Left hindlimb (tissue), 1 donor: ENCODE measurements at places on chromosomes 2 and 18.
A peak's percentile ranks its signal among the peaks of the same experiment; 100 is the strongest.

DNA sequence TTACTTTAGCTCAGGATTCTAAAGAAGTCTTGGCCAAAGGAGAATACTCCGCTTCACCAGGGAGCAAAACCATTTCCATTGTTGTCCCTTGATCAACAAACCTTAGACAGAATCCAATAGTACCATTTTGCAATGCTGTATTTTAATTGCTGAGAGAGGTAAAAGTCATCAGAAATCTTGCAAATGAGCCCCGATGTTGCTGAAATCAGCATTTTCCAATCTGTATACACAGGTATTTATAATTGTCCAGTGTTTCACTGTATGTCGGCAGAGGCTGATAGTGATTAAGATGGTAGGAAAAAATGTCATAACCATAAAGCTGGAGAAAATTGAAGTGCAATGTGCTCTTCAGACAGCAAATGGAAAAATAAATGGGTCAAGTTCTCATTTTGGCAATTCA, 170.0 kb upstream of the ARL4C start:
- no peak for DNase-seq

DNA sequence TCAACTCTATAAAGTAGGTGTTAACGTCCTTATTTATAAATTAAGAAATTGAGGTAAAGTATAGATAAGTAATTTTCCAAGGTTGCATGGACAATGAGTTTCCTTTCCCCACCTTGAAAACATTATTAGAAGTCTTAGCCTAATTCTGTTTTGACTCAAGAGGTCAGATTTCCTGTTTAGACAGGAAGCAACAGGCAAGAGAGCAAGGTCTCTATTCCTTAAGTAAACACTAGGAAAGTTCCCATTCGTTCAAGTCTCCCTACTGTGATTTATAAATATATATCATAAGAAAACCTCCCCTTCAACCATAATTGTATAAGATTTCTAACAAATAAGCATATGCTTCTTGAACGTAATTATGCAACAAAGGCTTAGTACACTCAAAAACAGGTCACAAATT, 40.3 kb downstream of the CLASP1 start:
- no peak for DNase-seq

- no peak for DNase-seq
Measured at GRCh38 chr2:68193787-68194372, 36.2 kb downstream of the PNO1 start.

- DNase-seq: peak; percentile 41
Measured at GRCh38 chr2:70258532-70258875, 567 bp downstream of the PCYOX1 start.

- DNase-seq: no peak
Measured at GRCh38 chr2:70710038-70710690, 57.8 kb downstream of the ADD2 start.

DNA sequence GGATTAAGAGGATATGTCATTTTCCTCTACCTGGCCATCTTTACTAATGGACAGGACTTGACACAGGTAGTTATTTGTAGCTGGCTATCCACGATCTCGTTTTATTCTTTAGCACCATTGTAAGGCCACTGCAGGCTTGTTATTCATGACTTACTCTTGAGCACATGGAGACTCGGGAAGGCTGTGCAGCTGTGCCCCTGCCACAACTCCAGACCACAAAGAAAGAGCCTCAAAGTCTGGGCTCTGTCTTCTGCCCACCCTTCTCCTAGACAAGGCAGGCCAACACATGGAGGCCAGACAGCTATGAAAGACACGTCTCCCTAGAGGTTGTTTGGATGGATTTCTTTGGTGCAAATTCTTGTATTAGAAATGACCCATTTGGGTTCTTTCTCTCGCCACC, 133.8 kb downstream of the NAPG start:
- no peak for DNase-seq

DNA sequence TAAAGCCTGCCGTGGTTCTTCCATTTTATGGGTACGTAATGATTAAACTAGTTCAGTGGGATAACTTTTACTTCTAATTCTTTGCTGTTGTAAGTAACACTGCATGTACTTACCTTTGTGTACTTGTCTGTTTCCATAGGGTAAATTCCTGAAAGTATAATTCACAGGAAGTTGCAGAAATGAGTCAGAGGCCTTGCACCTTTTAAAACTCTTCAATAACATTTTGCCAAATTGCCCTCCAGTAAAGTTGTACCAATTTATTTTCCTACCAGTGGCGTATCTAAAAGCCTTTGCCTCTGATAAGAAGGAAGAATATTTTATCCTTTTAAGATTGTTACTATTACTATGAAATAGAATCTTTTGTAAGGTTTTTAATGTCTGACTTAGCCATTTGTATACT, 65.1 kb downstream of the CAB39 start:
- DNase-seq: no peak

DNA sequence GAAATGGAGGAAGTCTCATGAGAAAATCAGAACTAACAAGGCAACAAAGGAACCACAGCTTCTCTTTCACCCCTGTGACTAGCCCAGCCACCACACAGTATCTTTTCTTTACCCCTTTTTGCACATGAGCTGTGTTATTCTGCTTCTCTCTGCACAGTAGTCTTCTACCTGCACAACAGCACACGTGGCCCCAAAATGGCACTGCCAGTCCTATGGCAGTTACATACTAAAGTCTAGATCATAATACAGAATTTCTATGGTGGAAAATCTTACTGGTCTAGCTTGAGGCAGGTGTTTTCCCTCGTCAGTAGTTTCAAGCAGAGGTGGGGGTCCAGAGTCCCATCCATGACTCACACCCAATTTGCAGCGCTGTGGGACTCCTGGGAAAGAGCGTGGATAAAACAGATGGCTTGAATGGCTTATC, 177.7 kb downstream of the DIS3L2 start:
- no peak for DNase-seq

- DNase-seq: no peak
Measured at GRCh38 chr18:26662996-26663395, 114.6 kb upstream of the KCTD1 start.

GRCh38 chr2:7826656-7827055, 855.2 kb upstream of the ID2 start:
- no peak for DNase-seq

DNA sequence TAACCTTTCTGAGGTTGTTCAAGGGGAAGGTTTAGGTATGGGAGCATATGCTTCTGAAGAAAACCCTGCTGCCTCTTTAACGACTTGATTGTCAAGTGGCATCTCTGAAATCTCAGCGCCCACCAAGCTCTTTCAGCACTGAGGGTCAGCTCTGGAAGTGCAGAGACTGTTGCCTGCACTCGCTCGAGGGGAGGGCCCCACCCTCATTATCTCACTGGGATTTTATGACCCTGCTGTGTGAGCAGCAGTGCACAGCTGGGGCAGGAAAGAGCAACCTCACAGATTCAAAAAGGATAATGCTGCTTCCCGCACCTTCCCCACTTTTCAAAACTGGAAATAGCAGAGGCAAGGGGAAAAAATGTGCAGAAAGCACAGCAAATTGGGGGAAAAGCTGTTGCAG, 56.9 kb upstream of the SPRED2 start:
- no peak for DNase-seq

GRCh38 chr18:31278609-31279071, 39.3 kb upstream of the DSG1 start:
- no peak for DNase-seq

GRCh38 chr2:202043475-202043874, 9.8 kb downstream of the FZD7 start:
- no peak for DNase-seq

GRCh38 chr2:219215871-219216534, 2.8 kb downstream of the ABCB6 start:
- DNase-seq: no peak

GRCh38 chr2:240797500-240797895, 22.5 kb downstream of the KIF1A start:
- DNase-seq: peak; percentile 24

GRCh38 chr2:120012363-120012762, 514 bp upstream of the EPB41L5 start:
- no peak for DNase-seq

GRCh38 chr18:3447068-3447894, 2.7 kb upstream of the TGIF1 start:
- DNase-seq: peak; percentile 85

DNA sequence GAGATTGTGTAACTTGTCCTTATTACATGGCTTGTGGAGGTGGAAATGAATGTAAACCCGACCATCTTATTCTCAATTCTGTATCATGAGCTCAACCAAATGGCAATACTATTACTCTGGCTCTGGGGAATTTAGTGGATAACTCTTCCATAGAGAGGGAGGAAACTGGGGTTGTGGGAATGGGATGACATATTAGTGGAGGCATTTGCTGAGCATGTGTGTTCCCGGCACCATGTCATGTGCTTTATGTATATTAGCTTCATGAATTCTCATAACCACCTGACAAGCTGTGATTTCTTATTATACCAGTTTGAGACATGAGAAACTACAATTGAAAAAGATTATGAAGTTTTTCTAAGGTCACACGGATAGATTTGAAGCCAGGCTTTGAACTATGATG, 112.8 kb upstream of the TMEFF2 start:
- no peak for DNase-seq

- no peak for DNase-seq
Measured at GRCh38 chr2:40548521-40548920, 96.6 kb upstream of the SLC8A1 start.

GRCh38 chr2:177175917-177176668, 36.5 kb upstream of the HNRNPA3 start:
- no peak for DNase-seq

- no peak for DNase-seq
Measured at GRCh38 chr2:69918401-69918800, 3.5 kb downstream of the MXD1 start.

GRCh38 chr2:10448576-10449485, 704 bp upstream of the ODC1 start:
- no peak for DNase-seq
